ENCODE measurements at places on chromosomes 13 and 19. TPM values are rescaled to one million over a fixed set of nuclear protein-coding genes. Genes with fewer than 3 reads are reported as not detected.

CPB2 gene
- under 0.01 TPM for total RNA-seq

SERTM1 gene
- not detected for total RNA-seq

C5AR2 gene
- total RNA-seq = not detected

CYP4F2 gene
- total RNA-seq = 1.7 TPM

KLK1 gene
- not detected for total RNA-seq

PINLYP gene
- total RNA-seq = 4.1 TPM

GZMM gene
- not detected for total RNA-seq

URAD gene
- not detected for total RNA-seq

GDF15 gene
- total RNA-seq = 79.5 TPM

SLC10A2 gene
- total RNA-seq = not detected

VSIG10L gene
- 1.4 TPM for total RNA-seq

OR7D2 gene
- total RNA-seq = not detected

KLK4 gene
- not detected for total RNA-seq

MBD3L2 gene
- total RNA-seq = not detected

AMER2 gene
- not detected for total RNA-seq

ACP7 gene
- total RNA-seq = 0.43 TPM

FAM216B gene
- total RNA-seq = not detected

ZSCAN5B gene
- not detected for total RNA-seq

GPR12 gene
- not detected for total RNA-seq

CEACAM8 gene
- not detected for total RNA-seq

LHB gene
- total RNA-seq = not detected

TEX26 gene
- total RNA-seq = not detected

MCF2L gene
- not detected for total RNA-seq

CEACAM20 gene
- not detected for total RNA-seq

RBM26 gene
- 17.1 TPM for total RNA-seq

CDKN2D gene
- total RNA-seq = 8.4 TPM

APOC4 gene
- total RNA-seq = not detected

LPAR2 gene
- 6.3 TPM for total RNA-seq

HSD17B14 gene
- total RNA-seq = 1.9 TPM

CAMSAP3 gene
- total RNA-seq = 12.3 TPM

Data from tracheal epithelial cell (primary cell).